ENCODE measurements at places on chromosomes 2 and 18. TPM values are rescaled to one million over a fixed set of nuclear protein-coding genes. Genes with fewer than 3 reads are reported as not detected.

CD302 gene
- 9.9 TPM for total RNA-seq

CYS1 gene
- total RNA-seq: 4.7 TPM

ANKRD62 gene
- not detected for total RNA-seq

IMP4 gene
- total RNA-seq: 32.9 TPM

PLGLB1 gene
- total RNA-seq: 2.1 TPM

ADAM17 gene
- total RNA-seq: 20.4 TPM

AQP12A gene
- not detected for total RNA-seq

LOXHD1 gene
- total RNA-seq: 1.6 TPM

DSC2 gene
- total RNA-seq: 4.2 TPM

PCARE gene
- under 0.01 TPM for total RNA-seq

MATN3 gene
- 0.52 TPM for total RNA-seq

USP34 gene
- 108 TPM for total RNA-seq

NT5C1B gene
- total RNA-seq: not detected

PASK gene
- 3.7 TPM for total RNA-seq

HOXD1 gene
- total RNA-seq: 0.52 TPM

MOGAT1 gene
- not detected for total RNA-seq

SCG2 gene
- not detected for total RNA-seq

SERPINB13 gene
- total RNA-seq: not detected

TUBA3E gene
- total RNA-seq: not detected

ABCG5 gene
- not detected for total RNA-seq

MAP3K20 gene
- 52.7 TPM for total RNA-seq

SMYD1 gene
- total RNA-seq: 147 TPM

CKAP2L gene
- 1.0 TPM for total RNA-seq

MAPK4 gene
- total RNA-seq: 5.7 TPM

NFATC1 gene
- 10.4 TPM for total RNA-seq

NETO1 gene
- not detected for total RNA-seq

UGT1A4 gene
- total RNA-seq: not detected

ALPP gene
- total RNA-seq: not detected

UGT1A8 gene
- not detected for total RNA-seq

SERPINB10 gene
- total RNA-seq: 1.0 TPM

MTLN gene
- 90.8 TPM for total RNA-seq

INHA gene
- not detected for total RNA-seq

VIT gene
- 6.8 TPM for total RNA-seq

SFTPB gene
- total RNA-seq: not detected

SPIRE1 gene
- total RNA-seq: 15.1 TPM

ZNF521 gene
- 40.2 TPM for total RNA-seq

SKOR2 gene
- total RNA-seq: not detected

OTX1 gene
- not detected for total RNA-seq

SFXN5 gene
- 4.7 TPM for total RNA-seq

NYAP2 gene
- total RNA-seq: 0.52 TPM

SULT1C4 gene
- 12.5 TPM for total RNA-seq

USP37 gene
- total RNA-seq: 17.7 TPM

All from skeletal muscle tissue (tissue), 5 donors.